Esophagus mucosa (tissue), 1 donor: ENCODE measurements at places on chromosomes 1 and 21.

- ATAC-seq, result no peak
Measured at GRCh38 chr1:7373876-7374562, 397.1 kb upstream of the VAMP3 start.

DNA sequence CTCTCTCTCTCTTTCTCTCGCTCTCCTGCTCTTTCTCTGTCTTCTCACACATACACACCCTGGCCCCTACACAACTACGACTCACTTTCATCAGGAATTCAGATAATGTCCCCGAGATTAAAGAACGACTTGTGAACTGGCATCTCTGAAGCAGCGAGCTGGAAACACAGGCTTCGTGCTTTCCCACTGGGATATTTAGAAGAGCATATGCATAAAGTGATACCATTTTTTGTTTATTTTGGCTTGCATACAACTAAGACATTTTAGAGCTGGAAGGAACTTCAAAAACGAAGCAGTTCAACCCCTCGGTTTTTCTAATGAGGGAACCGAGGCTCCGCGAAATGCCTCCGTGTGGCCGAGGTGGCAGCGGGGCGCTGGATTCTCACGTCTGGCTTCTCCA, 88.6 kb downstream of the ZBTB18 start:
- ATAC-seq, result no peak

GRCh38 chr1:207312604-207312920, 8.9 kb upstream of the CD55 start:
- no peak for ATAC-seq

DNA sequence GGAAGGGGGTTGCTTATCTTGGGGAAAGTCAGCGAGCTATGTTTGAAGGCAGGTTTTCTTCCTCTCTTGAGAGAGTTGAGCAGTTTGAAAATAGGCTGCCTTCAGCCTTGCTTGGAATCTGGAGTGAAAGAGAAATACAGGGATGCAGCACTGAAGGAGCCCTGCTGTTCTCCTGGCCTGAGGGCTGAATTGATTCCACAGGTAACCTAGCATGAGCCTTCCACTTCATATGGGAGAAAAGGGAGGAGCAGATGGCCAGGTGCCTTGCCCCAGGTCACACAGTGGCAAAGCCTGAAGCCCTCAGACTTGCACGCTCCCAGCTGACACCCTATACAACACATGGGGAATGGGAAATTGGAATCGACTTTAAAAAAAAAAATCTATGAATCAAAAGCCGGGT, 88.0 kb upstream of the WLS start:
- no peak for ATAC-seq

DNA sequence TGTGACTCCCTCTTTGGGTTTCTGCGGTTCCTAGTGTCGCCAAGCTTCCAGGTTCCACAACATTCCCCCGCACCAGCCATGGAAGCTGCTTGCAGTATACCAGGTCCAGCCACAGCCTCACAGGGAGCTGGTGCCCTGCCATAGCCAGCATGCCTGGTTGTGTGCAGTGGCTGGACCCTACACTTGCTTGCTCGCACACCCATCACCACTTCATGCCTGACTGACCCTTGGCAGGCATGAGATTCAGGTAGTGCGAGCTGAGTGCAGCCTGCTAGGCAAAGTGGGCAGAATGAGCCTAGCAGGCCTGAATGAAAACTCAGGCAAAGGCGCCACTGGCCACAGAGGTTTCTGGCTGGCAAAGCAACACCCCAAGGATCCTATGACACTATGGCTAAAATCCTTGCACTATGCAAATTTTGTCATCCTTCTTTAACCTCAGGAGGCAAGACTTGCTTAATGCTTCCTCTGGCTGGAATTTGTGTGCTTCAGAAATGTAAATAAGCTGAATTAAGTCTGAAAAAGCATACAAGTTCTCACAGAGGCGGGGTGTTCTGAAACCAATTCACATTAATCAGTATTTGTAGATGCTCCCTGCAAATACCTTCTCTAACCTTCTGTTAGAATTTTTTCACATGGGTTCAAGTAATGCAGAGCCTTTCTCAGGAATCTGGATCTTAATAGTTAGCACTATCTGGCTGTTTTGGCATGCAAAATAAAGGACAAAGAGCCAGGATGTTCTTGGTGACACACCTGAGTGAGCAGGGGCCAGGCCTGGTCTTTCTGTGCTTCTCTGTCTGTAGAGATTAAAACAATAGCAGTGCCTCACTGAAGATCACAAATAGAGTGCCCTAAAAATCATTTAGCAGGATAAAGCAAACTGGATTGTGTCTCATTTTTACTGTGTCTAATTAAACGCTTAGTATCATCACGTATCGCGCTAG, 256.9 kb downstream of the GPATCH2 start:
- no peak for ATAC-seq

DNA sequence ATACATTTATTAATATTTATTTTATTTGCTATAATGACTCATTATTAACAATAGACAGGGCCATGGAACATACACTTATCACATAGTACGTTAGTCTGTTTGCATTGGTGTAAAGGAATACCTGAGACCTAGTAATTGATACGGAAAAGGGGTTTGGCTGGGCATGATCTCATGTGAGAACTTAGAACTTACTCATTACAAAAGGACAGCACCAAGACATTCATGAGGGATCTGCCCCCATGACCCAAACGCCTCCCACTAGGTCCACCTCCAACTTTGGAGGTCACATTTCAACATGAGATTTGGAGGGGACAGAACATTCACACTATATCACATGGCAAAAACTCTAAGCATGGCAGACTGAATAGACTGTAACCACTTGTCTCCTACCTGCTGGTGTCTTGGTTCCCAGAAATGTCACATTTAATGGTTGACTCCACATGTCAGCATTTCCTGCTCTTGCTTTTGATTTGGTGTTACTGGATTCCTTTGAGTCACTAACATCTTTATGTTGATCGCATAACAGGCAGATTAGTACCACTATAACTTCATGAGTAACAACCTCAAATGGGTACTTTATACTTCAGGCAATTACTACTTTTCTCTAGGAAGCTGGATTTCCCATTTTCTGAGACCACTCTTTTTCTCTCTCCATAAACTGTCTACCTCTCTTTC, 3.5 kb upstream of the C1orf116 start:
- no peak for ATAC-seq

- ATAC-seq, result no peak
Measured at GRCh38 chr1:101165532-101165931, 71.3 kb upstream of the S1PR1 start.

GRCh38 chr1:14612256-14612655, 13.8 kb downstream of the KAZN start:
- no peak for ATAC-seq

DNA sequence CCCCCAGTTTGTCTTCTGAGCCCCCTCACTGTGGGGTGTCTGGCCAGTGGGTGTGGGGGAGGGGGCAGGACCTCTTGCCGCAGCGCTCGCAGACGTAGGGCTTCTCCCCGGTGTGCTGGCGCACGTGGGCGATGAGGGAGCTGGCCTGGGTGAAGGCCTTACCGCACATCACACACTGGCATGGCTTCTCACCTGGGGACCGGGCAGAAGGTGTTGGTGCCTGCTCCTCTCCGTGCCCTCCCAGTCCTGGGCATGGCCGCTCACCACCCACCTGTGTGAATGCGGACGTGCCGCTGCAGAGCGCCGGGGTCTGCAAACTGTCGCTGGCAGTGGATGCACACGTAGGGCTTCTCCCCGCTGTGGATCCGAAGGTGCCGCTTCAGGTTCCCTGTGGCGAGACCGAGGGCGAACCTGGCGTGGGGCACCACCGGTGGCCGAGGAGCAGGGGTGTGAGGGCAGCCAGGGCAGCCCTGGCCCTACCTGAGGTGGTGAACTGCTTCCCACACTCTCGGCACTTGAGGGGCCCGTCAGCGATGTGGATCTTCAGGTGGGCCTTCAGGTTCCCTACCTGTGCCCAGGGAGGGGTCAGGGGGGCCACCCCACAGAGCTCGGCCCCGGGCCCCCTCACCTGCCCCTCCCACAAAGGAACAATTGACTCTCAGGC, 32.4 kb downstream of the ZBTB17 start:
- ATAC-seq, result no peak

DNA sequence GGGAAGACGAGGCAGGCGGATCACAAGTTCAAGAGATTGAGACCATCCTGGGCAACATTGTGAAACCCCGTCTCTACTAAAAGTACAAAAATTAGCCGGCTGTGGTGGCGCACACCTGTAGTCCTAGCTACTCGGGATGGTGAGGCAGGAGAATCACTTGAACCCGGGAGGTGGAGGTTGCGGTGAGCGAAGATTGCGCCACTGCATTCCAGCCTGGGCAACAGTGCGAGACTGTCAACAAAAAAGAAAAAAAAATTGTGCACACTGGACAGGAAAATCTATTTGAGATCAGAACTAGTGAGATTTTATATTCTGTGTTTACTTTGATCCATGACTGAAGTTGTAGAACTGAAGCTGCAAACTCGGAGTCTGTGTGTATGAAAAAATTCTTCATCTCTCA, 40.2 kb downstream of the SNRPE start:
- ATAC-seq, result no peak

DNA sequence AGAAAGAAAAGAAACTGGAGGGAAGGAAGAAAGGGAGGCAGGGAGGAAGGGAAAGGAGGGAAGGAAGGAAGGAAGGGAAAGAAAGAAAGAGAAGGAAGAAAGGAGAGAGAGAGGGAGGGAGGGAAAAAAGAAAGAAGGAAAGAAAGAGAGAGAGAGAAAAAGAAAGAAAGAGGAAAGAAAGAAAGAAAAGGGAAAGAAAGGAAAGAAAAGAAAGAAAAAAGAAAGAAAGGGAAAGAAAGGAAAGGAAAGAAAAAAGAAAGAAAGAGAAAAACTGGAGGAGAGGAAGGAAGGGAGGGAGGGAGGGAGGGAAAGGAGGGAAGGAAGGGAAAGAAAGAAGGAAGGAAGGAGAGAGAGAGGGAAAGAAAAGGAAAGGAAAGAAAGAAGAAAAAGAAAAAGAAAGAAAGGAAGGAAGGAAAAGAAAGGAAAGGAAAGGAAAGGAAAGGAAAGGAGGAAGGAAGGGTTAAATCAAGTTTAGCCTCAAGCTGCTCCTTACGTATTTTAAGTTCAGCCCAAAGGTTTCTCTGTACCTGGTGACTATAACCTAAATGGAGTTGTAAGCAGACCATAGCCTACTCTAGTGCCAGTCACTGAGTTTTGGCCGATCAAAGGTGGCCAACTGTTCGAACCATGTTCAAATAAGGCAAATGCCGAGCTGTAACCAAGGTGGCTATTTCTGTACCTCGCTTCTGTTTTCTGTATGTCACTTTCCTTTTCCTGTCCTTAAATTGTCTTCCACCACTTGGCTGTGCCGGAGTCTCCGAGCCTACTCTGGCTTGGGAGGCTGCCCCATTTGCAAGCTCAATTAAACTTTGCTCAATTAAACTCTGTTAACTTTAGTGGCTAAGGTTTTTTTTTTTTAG, 37.8 kb upstream of the TMPRSS2 start:
- no peak for ATAC-seq

DNA sequence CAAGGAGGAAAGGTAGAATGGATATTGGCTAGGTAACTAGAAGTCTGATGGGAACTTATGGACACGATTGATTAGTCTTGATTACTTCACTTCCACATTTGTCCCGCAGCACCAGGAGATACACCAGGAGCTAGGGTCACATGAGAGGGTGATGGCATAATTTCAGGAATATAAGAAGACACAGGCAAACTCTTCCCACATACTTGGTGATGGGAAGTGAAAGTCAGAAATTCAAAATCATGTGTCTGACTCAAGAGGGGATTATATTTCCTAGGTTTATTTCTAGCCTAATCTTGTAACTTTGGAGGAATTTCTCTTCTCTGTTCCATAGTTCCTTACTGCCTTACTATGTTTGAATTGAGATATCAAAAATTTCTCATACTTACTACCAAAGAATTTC, 185.0 kb downstream of the PBX1 start:
- no peak for ATAC-seq

DNA sequence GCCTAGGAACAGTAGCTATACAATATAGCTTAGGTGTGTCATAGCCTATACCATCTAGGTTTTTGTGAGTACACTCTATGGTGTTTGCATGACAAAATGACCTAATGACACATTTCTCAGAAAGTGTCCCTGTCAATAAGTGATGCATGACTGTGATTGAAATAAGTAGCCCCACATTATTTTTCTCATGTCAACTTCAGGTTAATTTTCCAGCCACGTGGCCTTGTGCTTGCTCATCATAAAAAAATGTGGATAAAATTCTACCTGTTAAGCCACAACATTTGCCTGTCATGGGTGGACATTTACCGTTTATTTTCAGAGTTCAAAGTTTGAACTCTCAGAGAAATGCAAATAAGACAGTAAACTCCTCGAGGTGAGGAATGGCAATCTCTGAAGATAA, 5.5 kb downstream of the DISC1 start:
- ATAC-seq, result no peak

- no peak for ATAC-seq
Measured at GRCh38 chr1:88274431-88274830, 409.6 kb upstream of the PKN2 start.

- no peak for ATAC-seq
Measured at GRCh38 chr1:39631361-39632322, 7.8 kb downstream of the HEYL start.

- no peak for ATAC-seq
Measured at GRCh38 chr1:98352378-98352777, 309.1 kb upstream of the SNX7 start.

DNA sequence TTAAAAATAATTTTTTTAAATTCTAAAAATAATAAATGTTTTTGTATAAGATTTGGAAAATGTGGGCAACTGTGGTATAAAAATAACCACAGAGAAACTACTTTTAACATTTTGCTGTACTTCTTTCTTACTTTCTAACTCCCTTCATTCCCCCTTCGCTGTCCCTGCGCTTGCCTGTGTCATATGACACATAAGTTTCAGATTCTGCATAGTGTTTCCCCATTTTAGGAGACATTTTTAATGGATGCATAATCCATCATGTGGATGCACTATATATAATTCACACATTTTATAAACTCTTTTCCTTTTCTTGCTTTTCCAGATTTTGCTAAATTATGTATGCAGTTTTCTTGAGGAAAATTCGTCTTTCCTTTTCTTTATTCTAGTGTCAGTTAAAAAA, 16.3 kb downstream of the ATG4C start:
- no peak for ATAC-seq

GRCh38 chr1:50959303-50959912, 659 bp downstream of the FAF1 start:
- ATAC-seq, result no peak

DNA sequence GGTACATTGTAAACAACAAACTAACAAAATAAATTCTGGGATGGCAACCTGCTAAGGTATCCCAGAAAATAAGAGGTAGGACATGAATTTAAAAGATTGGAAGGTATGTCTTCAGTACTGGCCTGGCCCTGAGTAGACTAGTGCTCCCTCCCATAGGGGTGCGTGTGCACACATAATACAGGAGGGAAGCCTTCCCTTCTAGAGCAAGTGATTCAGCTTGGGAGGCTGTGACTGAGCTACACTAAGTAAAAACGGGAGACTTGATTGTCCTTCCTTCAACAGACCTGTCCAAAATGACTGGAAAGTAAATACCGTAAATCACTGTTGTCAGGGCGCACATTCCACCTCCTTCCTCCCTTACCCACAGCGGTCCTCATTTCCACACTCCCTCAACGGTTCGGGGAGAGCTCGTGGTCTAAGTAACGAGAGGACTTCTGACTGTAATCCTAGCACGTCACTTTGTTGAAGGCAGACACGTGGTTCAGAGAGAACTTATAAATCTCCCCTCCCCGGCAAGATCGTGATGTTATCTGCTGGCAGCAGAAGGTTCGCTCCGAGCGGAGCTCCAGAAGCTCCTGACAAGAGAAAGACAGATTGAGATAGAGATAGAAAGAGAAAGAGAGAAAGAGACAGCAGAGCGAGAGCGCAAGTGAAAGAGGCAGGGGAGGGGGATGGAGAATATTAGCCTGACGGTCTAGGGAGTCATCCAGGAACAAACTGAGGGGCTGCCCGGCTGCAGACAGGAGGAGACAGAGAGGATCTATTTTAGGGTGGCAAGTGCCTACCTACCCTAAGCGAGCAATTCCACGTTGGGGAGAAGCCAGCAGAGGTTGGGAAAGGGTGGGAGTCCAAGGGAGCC, at the start of gene TGFB2:
TGFB2 (plus strand) TSS at position 523 of the 859 bp plus-strand sequence. CDS start 1,366 bp downstream, outside the sequence.
- ATAC-seq, result peak; percentile 55
